ENCODE measurements at places on chromosomes 16 and 17.

GRCh38 chr17:38428112-38428642 lies at the start of gene ARHGAP23:
TSS of gene ARHGAP23 (plus strand) at chr17:38428464. CDS start at chr17:38428486, 22 bp downstream.
- DNase-seq = peak; percentile 18

GRCh38 chr17:46122486-46122871 lies 70.8 kb downstream of the KANSL1 start:
- DNase-seq = peak; percentile 22

DNA sequence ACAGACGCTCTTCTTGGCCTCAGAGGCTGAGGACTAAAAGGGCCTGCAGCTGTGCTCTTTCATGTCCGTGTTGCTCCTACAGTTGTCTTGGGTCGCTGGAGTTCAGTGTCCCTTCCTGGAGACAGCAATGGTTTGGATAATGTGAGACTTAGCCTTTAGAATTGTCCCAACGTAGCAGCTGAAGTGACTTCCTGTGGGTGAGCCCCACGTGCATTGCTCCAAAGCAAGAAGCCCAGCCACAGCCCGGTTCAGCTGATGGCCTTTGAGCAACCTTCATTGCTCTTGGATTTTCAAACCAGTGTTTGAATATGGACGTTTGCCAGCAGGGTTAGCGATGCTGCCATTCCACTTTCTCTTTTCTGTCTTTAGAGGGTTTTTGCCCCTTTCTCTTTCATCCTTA lies 19.7 kb downstream of the TMEM11 start:
- DNase-seq = no peak

- no peak for DNase-seq
Measured at GRCh38 chr16:87404764-87405625, 12.9 kb downstream of the MAP1LC3B start.

DNA sequence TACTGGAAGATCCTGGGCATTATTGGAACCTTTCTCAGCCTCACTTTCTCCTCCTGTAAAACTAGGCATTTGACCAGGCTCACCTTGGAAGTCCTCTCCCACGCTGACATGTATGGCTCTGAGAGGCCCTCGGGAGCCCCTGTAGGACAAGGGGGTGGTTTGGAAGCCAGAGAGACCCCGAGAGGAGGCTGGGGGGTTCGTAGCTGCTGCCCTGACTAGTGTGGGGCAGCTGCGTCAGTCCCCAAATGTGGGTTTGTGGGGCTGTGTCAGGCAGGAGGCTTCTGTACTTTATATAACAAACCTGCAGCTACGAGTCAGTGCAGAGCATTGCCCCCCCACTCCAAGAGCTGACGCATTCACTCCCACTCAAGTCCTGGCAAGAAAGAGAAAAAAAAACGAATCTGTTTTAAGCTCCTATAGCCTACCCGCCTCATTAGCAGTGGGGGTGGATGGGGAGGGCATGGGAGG lies 1.8 kb downstream of the CX3CL1 start:
- DNase-seq = no peak

- peak; percentile 52 for DNase-seq
Measured at GRCh38 chr16:25838724-25839186, 147.0 kb downstream of the HS3ST4 start.
